Activated CD4-positive, alpha-beta T cell treated with anti-CD3 and anti-CD28 coated beads for 24 hours (primary cell): ENCODE measurements at places on chromosomes 2 and 18.

DNA sequence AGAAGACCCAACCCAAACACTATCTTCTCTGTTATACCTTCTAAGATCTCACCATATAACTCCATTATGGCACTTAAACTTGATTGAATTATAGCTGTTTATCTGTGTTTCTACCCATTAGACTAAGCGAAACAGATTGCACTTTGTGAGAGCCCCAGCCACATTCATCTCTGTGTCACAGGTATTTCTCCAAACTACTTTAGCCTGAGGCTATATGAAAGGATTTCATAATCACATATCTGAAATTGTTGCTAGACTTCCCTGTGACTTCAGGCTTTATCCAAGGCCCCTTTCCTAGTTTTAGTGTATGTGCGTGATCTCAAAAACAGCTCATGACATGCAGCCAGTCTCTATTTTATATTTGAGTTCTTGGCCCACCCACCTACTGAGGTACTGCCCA is 745.0 kb upstream of the ACVR2A start:
- DNase-seq = no peak

DNA sequence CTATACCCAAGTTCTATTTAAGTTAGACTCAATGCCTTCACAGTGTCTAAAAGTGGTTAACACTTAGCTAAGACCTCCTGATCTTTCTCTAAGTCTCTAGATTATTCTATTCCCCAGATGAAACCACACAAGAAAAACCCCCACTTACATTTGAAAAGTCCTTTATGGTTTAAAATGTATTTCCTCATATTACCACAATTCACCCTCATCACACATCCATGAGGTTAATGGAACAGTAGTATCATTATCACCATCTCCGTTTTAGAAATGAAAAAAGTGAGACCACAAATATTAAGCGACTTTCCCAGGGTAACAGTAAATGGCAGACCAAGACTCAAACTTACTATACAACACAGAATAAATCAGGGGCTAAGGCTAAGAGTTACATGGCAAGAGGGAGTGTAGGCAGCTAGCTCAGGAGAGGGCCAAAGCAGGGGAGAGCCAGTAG is 28.6 kb downstream of the EPG5 start:
- no peak for DNase-seq

- DNase-seq = no peak
Measured at GRCh38 chr2:60091894-60092293, 461.6 kb downstream of the BCL11A start.

DNA sequence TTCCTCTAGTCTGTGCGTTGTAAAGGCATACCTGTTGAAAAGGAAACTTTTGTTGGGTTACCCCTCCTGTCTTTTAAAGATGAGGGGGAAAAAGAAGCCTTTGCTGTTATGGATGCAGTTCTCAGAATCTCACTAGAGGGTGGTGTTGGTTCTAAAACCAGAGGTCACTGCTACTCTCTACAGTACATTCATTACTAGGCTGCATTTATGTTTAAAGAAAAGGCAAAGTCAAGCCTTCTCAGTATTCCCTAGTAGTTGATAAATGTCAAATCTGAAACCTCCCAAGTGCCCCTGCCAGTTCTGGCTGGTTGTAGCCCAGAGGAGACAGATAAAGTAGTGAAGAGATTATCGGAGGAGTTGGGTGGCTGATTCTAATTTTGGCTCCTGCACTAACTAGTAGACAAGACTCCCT is 1.4 kb upstream of the PLCL1 start:
- DNase-seq = peak; percentile 32

DNA sequence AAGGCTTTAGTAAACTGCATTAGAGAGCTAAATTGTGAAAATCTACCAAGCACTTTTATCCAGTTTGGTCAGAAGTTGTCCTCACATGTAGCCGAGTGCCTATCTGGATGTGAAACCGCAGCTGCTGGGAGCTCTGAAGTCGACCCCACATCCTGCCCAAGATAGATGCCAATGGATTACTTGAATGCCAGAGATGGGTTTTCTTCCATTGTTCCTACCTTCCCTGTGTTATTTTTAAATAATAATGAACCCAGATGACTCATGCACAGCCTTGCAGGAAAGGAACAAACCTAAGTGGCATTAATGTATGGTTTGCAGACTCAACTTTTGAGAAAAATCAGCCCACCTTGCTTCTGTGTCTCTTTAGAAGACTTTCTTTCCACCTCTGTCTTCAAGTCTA is 408.5 kb downstream of the FBXO15 start:
- no peak for DNase-seq

DNA sequence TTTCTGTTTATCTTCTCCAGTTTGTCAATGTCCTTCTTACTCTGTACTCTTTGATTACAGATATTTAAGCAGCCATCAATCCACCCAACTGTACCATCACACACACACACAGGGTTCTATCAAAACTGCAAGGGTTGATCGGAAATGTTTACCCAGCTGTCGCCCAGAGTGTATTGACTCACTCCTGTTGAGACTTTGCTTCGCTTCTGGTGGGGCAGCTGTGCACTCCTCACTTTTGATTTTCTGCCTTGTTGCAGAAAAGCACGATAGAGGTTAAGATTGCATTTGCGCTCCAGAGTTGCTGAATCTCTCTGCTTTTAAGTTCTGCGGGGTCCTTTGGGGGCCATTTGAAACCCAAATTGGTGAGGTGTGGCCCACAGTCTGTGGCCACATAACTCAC is 216.2 kb downstream of the SETBP1 start:
- DNase-seq = no peak

- no peak for DNase-seq
Measured at GRCh38 chr18:52610451-52611115, 270.6 kb downstream of the DCC start.

DNA sequence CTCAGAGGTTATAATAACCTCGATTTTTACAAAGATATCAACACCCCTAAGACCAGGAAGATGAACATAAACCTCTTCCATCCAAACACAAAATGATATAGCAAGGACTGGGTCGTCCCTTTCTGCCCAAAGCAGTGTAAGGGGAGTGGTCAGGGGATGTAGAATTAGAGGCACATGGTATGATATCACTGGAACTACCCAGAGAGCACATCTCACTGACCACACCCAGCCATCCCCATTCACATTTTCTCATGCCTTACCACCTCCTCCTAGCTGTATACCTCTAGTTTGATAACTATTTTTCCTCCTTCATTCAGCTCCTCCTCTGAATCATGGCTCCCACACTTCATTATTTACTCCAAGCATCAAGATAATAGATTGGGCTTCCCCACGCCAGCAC is 152.6 kb downstream of the COPS8 start:
- no peak for DNase-seq
